ENCODE measurements at places on chromosomes 6 and 20.

- DNase-seq = no peak
Observed at GRCh38 chr6:2763876-2764540, 1.2 kb upstream of the WRNIP1 start.

GRCh38 chr6:89430201-89430962, 2.6 kb upstream of the ANKRD6 start:
- DNase-seq = no peak

DNA sequence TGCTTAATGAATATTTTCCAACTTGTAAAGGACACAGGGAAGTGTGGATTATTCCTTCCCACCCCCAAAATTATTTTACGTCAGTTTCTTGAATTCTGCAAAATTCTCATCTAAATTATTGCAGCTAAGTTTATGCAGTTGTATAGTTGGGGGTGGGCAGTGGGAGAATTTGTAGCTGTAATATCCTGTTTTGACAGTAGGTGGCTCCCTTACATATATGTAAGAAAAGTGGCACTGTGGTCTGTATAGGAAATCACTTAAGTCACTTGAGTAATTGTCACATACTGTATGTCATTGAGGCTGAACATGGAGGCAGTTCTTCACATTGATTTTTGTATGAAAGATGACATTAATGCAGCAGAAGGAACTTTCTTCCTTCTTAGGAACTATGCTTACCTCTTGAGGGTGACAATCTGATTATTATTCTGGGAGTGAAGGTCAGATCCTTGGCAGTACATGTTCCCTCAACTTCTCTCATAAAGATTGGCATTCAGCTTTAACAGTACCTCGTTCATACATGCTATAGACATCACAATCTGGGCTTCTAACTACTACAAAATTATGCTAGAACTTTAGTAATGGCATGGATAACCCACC, 14.6 kb upstream of the CFAP206 start:
- DNase-seq = peak; percentile 48

GRCh38 chr6:82370788-82371187, 7.2 kb downstream of the TPBG start:
- DNase-seq = no peak

DNA sequence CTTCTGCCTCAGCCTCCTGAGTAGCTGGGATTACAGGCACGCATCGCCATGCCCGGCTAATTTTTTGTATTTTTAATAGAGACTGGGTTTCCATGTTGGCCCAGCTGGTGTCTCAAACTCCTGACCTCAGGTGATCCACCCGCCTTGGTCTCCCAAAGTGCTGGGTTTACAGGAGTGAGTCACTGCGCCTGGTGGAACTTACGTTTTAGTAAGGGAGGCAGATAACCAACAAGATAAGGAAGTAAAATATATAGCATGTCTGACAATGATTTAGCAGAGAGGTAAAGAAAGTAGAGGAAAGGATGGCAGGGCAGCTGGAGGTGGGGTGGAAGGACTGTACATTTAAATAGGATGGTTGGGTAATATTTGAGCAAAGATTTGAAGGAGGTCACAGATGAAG, 12.8 kb upstream of the MYMX start:
- no peak for DNase-seq

DNA sequence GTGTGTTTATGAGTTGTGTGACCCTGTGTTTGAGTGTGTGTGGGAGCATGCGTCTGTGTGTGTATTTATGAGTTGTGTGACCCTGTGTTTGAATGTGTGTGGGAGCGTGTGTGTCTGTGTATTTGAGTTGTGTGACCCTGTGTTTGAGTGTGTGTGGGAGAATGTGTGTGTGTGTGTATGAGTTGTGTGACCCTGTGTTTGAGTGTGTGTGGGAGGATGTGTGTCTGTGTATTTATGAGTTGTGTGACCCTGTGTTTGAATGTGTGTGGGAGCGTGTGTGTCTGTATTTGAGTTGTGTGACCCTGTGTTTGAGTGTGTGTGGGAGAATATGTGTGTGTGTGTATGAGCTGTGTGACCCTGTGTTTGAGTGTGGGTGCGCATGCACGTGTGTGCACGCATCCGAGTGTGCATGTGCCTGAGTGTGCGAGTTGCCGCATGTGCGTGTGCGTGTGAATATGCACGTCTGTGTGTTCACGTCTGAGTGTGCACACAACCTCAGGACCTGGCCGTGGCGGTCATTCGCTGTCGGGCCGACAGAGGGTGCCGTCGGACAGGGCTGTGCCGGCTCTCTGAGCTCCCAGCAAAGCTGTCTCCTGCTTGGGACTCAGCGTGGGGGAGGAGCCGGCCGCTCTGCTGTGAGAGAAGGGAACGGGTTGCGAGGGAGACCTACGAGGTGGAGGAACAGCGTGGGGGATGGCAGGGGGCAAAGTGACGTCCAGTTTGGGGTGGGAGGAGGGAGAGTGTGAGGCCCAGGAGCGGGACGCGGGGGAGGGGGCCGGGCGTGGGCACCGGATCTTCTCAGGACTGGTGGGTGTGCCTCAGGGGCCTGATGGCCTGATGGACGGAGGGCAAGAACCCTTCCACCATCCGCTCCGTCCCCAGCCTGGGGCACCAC, 19.7 kb downstream of the SLC17A9 start:
- peak; percentile 89 for DNase-seq

DNA sequence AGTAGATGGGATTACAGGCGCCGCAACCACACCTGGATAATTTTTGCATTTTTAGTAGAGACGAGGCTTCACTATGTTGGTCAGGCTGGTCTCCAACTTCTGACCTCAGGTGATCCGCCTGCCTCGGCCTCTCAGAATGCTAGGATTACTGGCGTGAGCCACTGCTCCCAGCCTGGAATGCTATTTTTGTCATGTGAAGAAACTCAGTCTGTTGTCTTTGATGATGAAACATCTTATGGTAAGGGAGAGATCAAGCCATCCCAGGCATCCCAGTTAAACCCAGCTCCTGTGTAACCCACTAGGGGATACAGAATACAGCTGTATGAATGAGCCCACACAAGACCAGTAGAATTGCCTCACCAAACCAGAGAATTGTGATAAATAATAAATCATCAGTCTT, 83.6 kb upstream of the RBM24 start:
- no peak for DNase-seq

- no peak for DNase-seq
Observed at GRCh38 chr6:2616811-2617210, 133.9 kb downstream of the MYLK4 start.

- DNase-seq = no peak
Observed at GRCh38 chr6:5630636-5631035, 369.3 kb downstream of the FARS2 start.

- DNase-seq = peak; percentile 75
Observed at GRCh38 chr6:36755435-36756348, 58.1 kb downstream of the RAB44 start.

DNA sequence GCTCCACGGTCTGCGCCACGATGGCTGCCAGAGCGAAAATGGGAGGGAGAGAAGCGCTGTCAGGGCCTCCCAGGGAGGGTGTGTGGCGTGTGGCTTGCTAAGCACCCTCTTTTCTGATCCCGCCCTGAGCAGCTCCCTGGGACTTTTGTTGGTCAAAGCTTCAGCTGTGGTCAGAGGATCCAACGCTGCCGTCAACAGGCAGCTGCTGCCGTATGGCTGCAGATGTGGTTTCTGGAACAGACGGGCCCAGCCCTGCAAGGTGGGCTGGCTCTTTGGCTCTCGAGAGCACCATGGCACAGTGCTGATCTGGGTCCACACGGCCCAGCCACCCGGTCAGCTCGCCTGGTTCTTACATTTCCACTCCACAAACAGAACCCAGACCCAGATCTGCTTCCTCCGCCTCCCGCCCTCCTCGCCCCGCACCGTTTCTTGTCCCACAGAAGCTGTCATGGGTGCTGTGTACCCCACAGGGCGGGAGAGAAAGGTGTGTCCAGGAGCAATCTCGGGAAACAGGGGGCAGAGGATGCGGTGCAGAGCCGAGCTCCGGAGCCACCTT, 86.0 kb upstream of the BHLHE23 start:
- DNase-seq = no peak

- no peak for DNase-seq
Observed at GRCh38 chr20:7879883-7880282, 60.4 kb downstream of the HAO1 start.

DNA sequence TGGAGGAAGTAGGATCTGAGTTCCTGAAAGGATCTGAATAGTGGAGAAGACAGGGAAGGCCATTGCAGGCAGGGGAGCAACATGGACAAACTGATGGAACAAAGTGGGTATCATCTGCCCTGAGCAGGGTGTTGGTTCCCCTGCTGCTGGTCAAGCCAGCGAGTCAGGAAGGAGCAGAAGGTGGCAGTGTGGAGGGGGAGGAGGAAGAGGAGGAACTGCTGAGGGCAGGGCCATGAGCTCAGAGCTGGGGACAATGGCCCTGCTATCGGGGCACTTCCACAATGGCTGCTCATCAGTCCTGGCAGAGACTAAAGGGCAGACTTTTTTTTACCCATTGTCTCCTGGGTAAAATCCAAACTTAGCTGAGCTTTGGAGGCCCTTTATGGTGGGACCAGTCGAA, 13.6 kb downstream of the CNBD2 start:
- no peak for DNase-seq

DNA sequence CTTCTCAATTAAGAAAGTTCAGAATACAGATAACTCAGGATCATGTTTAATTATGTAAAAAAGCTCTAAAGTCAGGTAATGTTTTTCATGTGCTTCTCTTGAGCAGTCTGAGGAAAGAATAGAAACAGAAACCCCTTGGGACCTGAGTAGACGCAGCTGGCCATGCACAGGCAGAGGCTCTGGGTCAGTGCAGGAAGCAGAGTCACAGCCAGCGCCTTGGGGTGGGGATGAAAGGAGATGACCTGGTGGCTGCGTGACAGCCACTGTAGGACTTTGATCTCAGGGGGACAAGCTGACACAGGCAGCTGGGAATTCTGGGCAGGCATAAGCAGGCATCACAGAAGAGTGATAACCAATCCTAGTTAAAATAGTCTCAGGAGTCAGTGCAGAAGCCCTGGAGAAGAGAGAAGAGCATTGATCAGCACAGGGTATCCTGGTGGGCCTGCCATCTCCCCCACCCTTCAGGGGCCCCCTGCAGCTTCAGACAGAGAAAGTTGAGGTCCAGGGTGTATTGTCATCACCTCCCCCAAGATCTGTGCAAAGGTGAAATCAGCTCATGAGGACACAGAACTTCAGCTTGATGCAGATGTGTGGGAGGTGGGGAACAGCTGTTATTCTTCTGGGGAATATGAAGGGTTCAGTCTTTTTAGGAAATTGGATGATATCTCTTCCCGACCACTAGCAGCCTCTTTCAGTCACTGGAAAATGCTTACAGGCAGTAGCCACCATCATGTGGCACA, 6.4 kb downstream of the HLA-DQB1 start:
- no peak for DNase-seq

GRCh38 chr6:12060780-12061609, 48.9 kb downstream of the HIVEP1 start:
- peak; percentile 74 for DNase-seq

- DNase-seq = no peak
Observed at GRCh38 chr6:10481101-10481500, 40.0 kb upstream of the GCNT2 start.

DNA sequence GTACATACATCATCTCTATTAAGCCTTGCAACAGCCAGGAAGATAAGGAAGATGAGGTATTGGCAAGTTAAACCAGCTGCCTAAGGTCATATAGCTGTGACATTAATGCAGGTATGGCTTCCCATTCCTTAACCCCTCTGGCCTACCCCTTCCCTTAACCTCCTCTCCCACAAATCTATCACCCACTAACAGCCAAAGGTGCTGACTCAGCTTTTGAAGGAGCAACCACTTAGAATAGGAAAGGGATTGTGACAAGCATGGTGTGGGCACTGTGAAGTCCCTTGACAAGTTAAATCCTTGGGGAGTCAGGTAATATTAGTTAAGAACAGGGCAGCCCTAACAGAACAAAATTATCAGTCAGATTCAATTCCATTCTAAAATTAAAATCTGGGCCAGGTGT, 5.4 kb upstream of the SH3BGRL2 start:
- DNase-seq = no peak

- no peak for DNase-seq
Observed at GRCh38 chr6:91438570-91438969, 851.7 kb upstream of the MAP3K7 start.

GRCh38 chr20:51163996-51164600, 141.2 kb upstream of the KCNG1 start:
- DNase-seq = no peak

DNA sequence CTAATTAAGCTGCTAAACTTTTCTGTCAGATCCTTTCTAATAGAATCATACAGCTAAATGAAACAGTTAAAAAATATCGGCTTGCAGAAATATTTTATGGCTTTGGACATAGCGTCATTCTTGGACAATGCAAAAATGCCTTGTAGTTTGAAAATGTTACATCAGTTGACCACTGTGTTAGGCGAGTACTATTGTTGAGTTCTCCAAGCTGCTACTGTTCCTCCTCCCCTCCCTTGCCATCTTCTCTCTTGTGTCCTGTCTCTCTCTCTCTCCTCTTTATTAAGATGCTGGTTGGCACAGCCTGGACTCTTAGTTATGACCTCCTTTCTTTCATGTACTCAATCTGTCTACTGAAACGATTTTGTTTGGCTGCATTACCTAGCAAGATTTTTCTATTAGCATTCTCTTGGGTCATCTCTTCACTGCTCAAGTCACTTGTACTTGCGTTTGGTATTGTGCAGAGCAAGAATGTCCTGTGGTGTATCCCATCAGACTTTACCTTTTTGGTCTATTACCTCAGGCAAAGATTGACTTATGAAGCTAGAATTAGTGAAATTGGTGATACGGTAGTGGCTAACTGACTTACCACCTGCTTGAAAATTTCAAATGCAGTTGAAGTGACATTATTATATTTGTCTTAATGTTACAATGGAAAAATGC, 127.9 kb downstream of the FARS2 start:
- no peak for DNase-seq

GRCh38 chr20:6940876-6941275, 173.4 kb downstream of the BMP2 start:
- DNase-seq = no peak

DNA sequence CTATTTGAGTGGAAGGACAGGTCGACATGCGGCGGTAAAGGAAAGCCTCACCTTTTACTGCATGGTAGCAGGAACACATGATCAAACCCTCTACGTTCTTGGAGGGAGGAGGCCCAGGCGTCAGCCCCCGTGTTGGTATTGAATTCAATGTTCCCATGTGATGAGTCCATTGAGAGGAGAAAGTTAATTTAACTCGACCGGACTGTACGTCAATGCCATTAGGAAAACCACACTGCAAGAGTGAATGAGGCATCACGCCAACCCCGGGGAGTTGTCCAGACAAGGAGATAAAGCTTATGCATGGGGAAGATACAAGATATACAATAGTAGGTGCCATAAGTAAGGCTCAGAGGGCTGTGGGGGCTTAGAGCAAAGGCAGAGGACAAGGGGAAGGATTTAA, 213.9 kb upstream of the ECI2 start:
- DNase-seq = no peak

All from CD4-positive, alpha-beta T cell treated with Interleukin-17A for 4 hours (primary cell).